ENCODE measurements at places on chromosomes 1 and 21. TPM values are rescaled to one million over a fixed set of nuclear protein-coding genes. Genes with fewer than 3 reads are reported as not detected.

DNA sequence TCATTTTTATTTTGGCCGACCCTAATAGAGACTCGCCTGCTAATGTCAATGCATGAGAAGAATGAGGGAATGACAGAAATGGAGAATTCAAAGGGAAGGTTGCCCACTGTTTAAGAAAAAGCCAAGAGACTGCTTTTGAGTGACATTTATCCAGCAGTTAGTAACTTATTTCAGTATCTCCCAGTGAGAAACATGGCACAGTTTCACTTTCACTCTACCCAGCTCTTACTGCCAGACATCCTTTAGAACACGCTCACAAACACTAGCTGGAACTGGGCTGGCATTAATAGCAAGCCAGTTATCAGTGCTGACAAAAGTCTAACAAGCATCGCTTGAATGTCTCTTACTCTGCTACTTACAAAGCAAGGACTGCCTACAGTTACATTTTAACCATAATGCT is 8.5 kb downstream of the GGPS1 start:
- H3K4me1 ChIP-seq: no peaks in the 10 kb centered on the region
- DNase-seq: no peak
- H3K27me3 ChIP-seq: no peaks in the 10 kb centered on the region
- peaks cover 24% of the 10 kb centered on the region for H3K36me3 ChIP-seq

GRCh38 chr1:157472959-157473358 is 79.4 kb downstream of the FCRL5 start:
- no peaks in the 10 kb centered on the region for H3K36me3 ChIP-seq
- no peaks in the 10 kb centered on the region for H3K27me3 ChIP-seq
- H3K4me1 ChIP-seq: peaks cover 36% of the 10 kb centered on the region
- H3K4me3 ChIP-seq: no peak overlapping the region
- no peak overlapping the region for H3K27ac ChIP-seq

DNA sequence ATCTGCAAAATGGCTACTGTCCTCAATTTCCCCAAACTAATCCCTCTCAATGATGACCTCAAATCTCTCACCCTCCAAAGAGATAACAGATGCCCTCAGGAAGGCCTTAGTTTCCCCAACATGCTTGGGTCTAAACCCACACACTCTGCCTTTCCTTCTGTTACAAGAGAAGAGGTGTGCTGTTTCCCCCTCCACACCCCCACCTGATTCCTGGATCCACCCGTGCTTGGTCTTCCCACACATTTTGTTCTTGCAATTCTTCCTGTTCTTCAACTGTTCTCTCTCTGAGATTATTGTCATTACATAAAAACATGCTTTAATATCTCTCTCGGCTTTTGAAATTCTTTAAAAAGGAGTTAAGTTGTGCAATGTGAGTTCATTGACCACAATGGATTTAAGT is 5.7 kb upstream of the CBR3 start:
- no peak overlapping the region for H3K4me3 ChIP-seq
- H3K27ac ChIP-seq: peak overlapping the region; percentile 47
- peaks cover 19% of the 10 kb centered on the region for H3K4me1 ChIP-seq
- H3K36me3 ChIP-seq: no peaks in the 10 kb centered on the region
- DNase-seq: no peak
- peaks cover 30% of the 10 kb centered on the region for H3K27me3 ChIP-seq

DNA sequence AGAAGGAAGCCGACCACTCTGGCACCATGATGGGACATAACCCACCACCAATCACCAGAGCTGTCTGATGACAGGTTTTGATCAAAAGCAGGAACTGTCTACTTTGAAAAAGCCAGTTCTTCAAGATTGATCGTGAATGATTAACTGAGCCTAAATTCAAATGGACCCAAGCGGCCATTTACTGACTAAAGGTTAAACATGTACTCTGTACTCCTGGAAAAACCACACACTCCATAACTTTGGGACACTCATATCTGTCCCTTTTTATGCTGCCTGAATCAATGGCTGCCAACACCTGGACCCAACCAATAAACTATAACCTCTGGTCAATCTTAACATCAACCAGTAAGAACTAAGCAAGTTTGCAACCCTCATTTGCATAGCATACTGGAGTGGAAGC is 206.6 kb downstream of the URB2 start:
- no peaks in the 10 kb centered on the region for H3K36me3 ChIP-seq
- DNase-seq: no peak
- H3K4me1 ChIP-seq: no peaks in the 10 kb centered on the region

DNA sequence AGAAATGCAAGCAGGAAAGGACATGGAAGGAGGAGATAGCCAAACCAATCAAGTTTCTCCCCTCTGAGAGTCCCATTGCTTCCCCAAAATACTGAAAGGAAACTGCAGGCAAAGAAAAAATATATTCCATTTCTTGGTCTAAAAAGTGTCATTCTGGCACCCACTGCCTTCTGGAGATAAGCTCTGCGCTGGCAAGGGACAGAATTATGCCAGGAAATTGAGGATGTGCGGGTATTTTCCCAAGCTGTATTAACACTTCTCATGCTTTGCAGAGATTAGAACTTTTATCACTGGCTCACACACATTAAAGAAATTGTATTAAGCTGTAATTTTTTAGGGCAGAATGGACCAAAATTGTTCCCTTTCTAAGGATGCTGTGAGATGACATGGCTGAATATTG is 381.2 kb upstream of the DUSP10 start:
- no peak overlapping the region for H3K4me3 ChIP-seq
- H3K4me1 ChIP-seq: no peaks in the 10 kb centered on the region
- H3K27ac ChIP-seq: no peak overlapping the region
- no peak for DNase-seq
- no peaks in the 10 kb centered on the region for H3K27me3 ChIP-seq
- H3K36me3 ChIP-seq: no peaks in the 10 kb centered on the region

- no peaks in the 10 kb centered on the region for H3K4me1 ChIP-seq
- no peaks in the 10 kb centered on the region for H3K27me3 ChIP-seq
- no peak for DNase-seq
- no peaks in the 10 kb centered on the region for H3K36me3 ChIP-seq
- H3K27ac ChIP-seq: no peak overlapping the region
- H3K4me3 ChIP-seq: no peak overlapping the region
These were observed 149.8 kb downstream of the ETS2 start for GRCh38 chr21:38955495-38955894.

- no peak overlapping the region for H3K4me3 ChIP-seq
- peak overlapping the region; percentile 76 for H3K27ac ChIP-seq
- peak; percentile 17 for DNase-seq
- 0 out of 2 replicates have a peak, but pooled peaks cover 5% of the 10 kb centered on the region for H3K4me1 ChIP-seq
These were observed 14.8 kb downstream of the LRRC41 start for GRCh38 chr1:46288485-46289133.

DNA sequence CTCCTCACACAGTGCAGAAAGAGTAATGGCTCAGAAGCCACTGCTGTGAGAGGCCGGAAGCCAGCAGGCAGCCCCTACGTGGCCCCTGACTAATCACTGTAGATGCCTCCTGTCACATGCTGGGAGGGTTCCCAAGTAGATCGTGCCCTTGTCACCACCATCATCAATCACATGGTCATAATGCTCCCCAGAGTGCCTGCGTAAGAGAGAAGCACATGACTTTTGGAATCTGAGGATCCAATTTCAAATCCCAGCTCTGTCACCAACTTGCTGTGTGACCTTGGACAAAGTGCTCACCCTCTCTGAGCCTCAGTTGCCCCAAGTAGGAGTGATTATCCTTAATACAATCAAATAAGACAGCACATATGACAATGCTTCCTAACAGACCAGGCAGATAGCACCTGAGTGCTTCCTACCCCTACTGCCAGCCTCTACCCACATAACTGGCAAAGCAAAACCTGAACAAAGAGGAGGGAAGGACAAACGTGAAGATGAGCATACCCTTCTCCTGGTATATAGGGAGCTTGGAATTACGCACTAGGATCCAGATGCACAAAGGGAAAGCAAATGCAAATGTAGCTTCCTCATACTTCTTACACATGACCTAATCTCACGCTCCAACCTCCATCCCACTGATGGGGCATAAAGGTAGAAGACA is 65.7 kb downstream of the SDC3 start:
- no peaks in the 10 kb centered on the region for H3K36me3 ChIP-seq
- H3K4me3 ChIP-seq: no peak overlapping the region
- no peak for DNase-seq
- H3K27me3 ChIP-seq: no peaks in the 10 kb centered on the region

- DNase-seq: no peak
- no peak overlapping the region for H3K4me3 ChIP-seq
- no peaks in the 10 kb centered on the region for H3K27me3 ChIP-seq
- H3K4me1 ChIP-seq: no peaks in the 10 kb centered on the region
These were observed 30.2 kb upstream of the OTUD3 start for GRCh38 chr1:19852036-19852435.

- peaks cover 16% of the 10 kb centered on the region for H3K4me1 ChIP-seq
- H3K4me3 ChIP-seq: no peak overlapping the region
- no peaks in the 10 kb centered on the region for H3K36me3 ChIP-seq
- DNase-seq: peak; percentile 35
- no peaks in the 10 kb centered on the region for H3K27me3 ChIP-seq
These were observed 188.4 kb downstream of the BACH1 start for GRCh38 chr21:29487154-29487553.

DNA sequence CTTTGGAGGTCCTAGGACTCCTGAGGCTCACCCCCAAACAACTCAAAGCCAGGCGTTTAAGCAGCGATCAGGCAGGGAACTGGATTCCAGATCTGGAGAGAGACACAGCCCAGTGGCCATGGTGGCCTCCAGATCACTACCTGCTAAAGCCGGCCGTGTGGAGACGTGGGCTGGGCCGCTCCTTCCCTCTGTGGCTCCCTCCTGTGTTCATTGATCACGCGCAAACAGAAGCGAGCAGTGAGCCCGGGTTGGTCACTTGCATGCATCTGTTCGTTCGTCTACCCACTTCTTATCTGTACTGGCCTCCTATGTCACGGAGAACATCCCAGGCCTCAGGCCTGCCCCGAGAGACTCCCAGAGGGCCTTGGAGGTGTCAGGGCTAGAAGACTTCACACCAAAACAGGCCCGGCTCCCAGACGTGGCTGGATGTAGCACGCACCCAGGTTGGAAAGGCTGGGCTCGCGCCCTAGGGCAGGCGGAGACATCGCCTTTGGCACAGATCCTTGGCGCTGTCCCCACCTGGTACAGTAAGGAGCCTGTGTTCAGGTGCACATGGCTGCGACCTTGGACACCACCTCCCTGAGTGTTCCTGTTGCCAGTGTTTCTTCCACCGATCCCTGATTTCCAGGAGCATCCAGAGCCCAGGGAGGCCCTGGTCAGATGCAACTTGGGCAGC is 76.7 kb upstream of the ARHGEF16 start:
- H3K4me3 ChIP-seq: no peak overlapping the region
- H3K36me3 ChIP-seq: no peaks in the 10 kb centered on the region
- no peak for DNase-seq
- H3K27me3 ChIP-seq: no peaks in the 10 kb centered on the region
- no peak overlapping the region for H3K27ac ChIP-seq
- H3K4me1 ChIP-seq: no peaks in the 10 kb centered on the region

- H3K27ac ChIP-seq: no peak overlapping the region
- no peaks in the 10 kb centered on the region for H3K36me3 ChIP-seq
These were observed 151.2 kb downstream of the NRIP1 start for GRCh38 chr21:14913638-14914037.

- peaks cover 4% of the 10 kb centered on the region for H3K4me1 ChIP-seq
- no peak for DNase-seq
- no peaks in the 10 kb centered on the region for H3K36me3 ChIP-seq
These were observed 96.4 kb upstream of the KCNJ6 start for GRCh38 chr21:38012672-38013071.

- H3K4me3 ChIP-seq: no peak overlapping the region
- H3K27me3 ChIP-seq: peaks cover 16% of the 10 kb centered on the region
- H3K27ac ChIP-seq: no peak overlapping the region
- DNase-seq: no peak
- H3K36me3 ChIP-seq: no peaks in the 10 kb centered on the region
These were observed 1.4 kb upstream of the MAN1C1 start for GRCh38 chr1:25615172-25615541.

- no peak for DNase-seq
- H3K4me1 ChIP-seq: no peaks in the 10 kb centered on the region
- no peaks in the 10 kb centered on the region for H3K27me3 ChIP-seq
- H3K27ac ChIP-seq: no peak overlapping the region
These were observed 44.4 kb upstream of the DHCR24 start for GRCh38 chr1:54931275-54931840.

GRCh38 chr1:206048582-206048981 is 4.4 kb upstream of the RHEX start:
- no peak overlapping the region for H3K27ac ChIP-seq
- peak; percentile 39 for DNase-seq
- no peaks in the 10 kb centered on the region for H3K36me3 ChIP-seq
- H3K4me3 ChIP-seq: no peak overlapping the region
- H3K27me3 ChIP-seq: no peaks in the 10 kb centered on the region

DNA sequence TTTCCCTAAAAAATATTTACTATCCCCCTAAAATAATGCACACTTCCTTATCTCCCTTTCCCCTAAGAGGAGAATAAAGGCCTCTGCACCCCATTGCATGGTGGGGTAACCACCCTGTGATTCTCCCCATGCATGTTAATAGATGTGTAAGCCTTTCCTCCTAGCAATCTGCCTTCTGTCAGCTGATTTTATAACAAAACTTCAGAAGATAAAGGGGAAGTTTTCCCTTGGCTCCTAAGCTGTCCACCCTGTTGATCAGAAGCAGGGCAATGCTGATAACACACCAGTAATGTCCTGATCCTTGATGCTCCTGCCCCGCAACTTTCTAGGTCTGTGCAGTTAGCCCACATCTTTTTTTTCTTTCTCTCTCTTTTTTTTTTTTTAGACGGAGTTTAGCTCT is 11.4 kb upstream of the RNF187 start:
- no peak for DNase-seq
- peaks cover 80% of the 10 kb centered on the region for H3K4me1 ChIP-seq
- H3K27ac ChIP-seq: 0 out of 2 replicates have a peak overlapping the region, but pooled peaks have one; percentile 40
- peaks cover 22% of the 10 kb centered on the region for H3K27me3 ChIP-seq
- H3K4me3 ChIP-seq: no peak overlapping the region
- no peaks in the 10 kb centered on the region for H3K36me3 ChIP-seq

GRCh38 chr1:44401256-44402228 is 3.5 kb upstream of the RNF220 start:
- H3K27ac ChIP-seq: no peak overlapping the region
- H3K27me3 ChIP-seq: peaks cover 4% of the 10 kb centered on the region
- peaks cover 7% of the 10 kb centered on the region for H3K4me1 ChIP-seq

The RNF220 gene
- 168 TPM for total RNA-seq

The ALX3 gene
- total RNA-seq: not detected

The DCST1 gene
- not detected for total RNA-seq

The CELA3A gene
- total RNA-seq: not detected

The EMC1 gene
- 52.2 TPM for total RNA-seq

The SH3D21 gene
- 4.4 TPM for total RNA-seq

The UQCRH gene
- 750 TPM for total RNA-seq

Data from GM23338 (cell line).